ENCODE measurements at places on chromosomes 7 and 10.

GRCh38 chr10:97759158-97759887, 12.5 kb downstream of the SFRP5 start:
- DNase-seq: no peak

- DNase-seq: no peak
Measured at GRCh38 chr7:48274662-48275061, 103.4 kb downstream of the ABCA13 start.

GRCh38 chr7:107758667-107759066, 14.7 kb downstream of the CBLL1 start:
- DNase-seq: no peak

- DNase-seq: no peak
Measured at GRCh38 chr10:5711642-5712041, 27.0 kb downstream of the TASOR2 start.

DNA sequence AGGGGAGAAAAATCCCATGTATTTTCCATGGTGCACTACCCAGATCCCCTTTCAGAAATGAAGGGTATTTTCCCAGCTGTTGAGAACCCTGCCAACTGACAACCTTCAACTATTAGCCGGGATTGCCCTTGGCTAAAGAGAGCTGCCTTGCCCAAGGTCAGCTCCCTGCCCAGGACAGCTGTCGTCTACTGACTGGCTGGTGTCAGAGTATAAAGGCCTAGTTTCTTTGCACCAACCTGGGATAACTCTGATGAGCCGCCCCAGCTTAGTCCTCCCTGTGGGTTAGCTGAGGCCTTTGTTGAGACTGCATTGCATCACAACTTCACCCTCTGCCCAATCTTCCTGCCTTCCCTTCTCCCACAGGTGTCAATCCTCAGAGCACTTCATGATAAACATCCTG, 147.2 kb upstream of the RHEB start:
- no peak for DNase-seq

DNA sequence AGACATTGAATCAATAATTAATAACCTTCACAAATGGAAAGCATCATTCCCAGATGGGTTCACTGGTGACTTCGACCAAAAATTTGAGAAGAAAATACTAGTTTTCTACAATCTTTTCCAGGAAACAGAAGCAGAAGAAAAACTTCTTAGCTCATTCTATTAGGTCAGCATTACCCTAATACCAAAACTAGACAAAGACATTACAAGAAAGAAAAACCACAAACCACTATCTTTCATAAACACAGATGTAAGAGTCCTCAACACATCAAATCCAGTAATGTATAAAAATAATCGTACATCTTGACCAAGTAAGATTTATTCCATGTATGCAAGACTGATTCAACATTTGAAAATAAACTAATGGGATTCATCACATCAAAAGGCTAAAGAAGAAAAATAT, 64.0 kb upstream of the CDK1 start:
- DNase-seq: no peak

GRCh38 chr10:72429931-72430330, 75.2 kb upstream of the DNAJB12 start:
- DNase-seq: no peak

DNA sequence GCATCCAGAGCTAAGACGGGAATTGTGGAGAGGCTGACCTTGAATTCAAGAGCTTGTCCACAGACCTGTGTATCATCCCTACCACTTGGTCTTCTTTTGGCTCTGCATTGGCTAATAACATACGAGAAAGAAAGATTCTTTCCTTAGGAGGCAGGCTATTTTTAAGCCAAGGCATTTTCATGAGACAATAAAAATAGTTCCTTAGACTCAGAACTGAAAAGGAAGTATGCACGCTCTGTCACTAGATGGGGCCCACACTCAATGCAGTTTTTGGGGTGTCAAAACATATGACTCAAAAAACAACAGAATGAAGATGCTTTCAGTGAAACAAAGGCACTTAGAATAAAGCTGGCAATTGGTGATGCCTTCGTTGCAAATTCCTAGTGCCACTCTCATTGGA, 265.9 kb upstream of the DGKB start:
- no peak for DNase-seq

DNA sequence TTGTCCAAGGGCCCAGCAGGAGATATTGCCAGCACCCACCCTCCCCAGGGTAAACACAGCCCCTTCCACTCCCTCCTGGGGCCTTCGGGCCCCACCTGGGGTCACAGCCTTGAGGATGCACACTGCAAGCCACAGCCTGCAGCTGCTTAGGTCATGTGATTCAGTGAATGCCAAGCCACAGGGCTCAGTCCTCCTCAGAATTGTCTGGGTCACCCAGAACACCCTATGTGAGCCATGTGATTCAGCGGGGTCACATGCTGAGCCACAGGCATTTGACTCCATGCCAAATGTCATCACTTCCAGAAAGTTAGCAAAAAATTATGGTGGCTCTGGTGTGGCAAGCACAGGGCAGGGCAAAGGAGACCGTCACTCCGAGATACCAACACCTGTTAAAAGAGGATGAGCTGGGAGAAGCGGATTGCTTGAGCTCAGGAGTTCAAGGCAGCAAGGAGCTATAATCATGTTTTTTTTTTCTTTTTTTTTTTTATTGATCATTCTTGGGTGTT, 17.2 kb upstream of the PSAP start:
- peak; percentile 74 for DNase-seq

DNA sequence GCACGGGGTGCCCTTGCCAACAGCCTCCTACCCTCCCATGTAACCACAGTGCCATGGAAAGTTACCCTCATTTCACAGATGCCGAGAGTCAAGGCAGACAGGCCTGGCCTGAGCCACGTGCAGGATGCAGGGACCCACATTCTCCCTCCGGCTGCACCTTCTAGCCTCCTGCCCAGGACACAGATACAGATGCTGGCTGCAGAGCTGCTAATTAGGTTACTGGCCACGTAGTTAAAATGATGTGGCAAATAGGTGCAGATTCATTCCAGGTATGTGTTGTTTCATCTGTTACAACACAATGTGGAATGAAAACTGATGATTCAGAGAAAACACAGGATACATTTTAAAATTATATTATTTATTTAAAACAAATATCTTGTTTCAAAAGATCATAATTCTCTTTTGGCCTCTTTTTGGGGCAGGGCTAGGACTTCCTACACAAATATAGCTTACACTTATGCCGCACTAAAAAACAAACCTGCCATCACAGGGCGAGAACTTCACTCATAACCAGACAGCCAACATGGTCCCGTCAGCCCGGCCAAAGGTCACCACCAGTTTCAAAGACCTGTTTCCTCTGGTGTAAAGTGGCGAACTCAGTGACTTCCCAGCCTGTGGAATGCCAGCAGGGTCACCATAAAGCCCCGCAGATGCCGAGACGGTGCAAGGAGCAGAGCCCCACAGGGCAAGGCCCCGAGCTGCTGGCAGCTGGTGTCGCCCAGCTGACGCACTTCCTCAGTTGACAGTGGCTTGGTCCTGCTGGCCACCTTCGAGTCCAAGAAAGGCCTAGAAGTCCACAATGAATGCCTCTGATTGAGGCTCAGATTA, 83.5 kb downstream of the TNS3 start:
- no peak for DNase-seq

GRCh38 chr7:101377189-101377736, 14.6 kb downstream of the COL26A1 start:
- DNase-seq: no peak

- no peak for DNase-seq
Measured at GRCh38 chr10:102312683-102313082, 67.4 kb downstream of the GBF1 start.

DNA sequence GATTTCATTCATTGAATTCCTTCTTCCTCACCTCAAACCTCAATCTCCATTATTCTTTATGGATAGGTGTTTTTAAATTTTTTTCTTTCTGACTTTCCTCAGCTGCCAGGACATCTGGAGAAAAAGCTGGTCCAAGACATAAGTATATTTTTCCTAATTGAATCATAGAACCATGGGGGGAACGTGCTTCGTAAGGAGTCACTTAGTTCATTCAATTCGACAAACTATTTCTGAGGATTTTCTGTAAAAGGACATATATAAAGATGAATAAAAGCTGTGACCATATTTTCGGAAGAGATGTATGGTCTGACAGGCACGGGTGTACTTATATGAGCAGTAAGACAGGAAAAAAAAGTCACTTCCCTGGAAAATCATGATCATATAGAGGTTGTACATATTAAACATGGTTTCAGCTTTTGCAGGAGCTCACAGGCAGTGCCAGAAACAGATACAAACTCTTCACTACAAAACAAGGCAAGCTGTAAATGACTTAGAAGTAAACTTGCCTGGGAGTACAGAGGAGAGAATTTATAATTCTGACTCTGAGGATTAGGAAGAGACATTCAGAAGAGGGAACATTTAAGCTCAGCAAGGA, 88.2 kb upstream of the EGR2 start:
- DNase-seq: no peak

DNA sequence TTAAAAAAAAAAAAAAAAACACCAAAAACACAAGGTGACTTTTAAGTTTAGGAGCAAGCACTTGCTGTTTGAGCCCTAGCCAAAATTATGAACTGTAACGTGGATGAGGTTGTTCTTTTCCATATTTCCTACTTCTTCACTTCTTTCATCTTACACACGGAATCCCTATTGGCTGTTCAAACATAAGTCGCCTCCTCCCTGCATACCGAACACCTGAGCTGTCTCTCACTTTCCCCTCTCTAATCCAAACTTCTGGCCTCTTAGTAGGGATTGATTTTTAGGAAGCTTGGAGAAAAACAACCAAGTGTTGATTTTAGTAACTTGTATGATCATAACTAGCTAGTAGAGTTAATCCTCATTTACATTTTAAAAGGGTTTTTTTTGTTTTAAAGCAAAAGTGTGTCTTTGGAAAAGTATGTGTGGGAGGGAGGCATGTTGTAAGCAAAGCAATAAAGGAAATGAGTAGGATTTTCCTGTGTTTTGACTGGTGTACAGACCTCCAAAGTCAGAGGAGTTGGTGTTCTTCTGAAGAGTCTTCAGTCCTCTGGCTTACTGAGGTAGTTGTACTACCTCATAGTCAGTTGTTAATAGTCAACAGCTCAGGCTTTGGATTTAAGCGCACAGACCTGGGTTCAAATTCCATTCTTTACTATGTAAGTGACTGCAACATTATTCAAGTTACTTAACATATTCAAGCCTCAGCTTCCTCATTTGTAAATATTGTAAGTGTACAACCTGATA, 39.3 kb downstream of the RABGEF1 start:
- DNase-seq: no peak

- no peak for DNase-seq
Measured at GRCh38 chr10:103544657-103545310, 51.3 kb downstream of the NEURL1 start.

DNA sequence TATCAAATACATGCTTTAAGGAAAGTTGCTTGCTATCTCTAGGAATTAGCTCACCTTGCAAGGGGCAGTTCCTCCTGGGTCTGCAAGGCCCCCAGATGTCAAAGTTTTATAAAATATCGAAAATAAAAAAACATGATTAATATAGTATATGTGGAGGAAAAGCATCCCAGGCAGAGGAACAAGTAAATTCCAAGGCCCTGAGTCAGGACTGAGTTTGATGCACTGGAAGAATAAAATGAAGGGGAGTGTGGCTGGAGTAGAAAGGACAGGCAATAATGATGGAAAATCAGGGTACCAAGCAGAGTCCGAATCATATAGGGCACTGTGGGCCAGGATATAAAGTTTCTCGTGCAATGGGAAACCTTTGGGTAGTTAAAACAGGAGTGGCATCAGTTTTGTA, 112.4 kb upstream of the EEPD1 start:
- no peak for DNase-seq

DNA sequence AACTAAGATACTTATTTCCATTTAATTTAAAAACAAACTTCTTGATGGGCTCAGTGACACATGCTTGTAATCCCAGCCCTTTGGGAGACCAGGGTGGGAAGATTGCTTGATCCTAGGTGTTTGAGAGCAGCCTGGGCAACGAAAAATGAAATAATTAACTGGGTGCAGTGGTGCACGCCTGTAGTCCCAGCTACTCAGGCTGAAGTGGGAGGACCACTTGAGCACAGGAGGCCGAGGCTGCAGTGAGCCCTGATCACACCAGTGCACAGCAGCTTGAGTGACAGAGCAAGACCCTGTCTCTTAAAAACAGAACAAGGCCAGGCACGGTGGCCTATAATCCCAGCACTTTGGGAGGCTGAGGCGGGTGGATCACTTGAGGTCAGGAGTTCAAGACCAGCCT, 37.4 kb downstream of the AVL9 start:
- no peak for DNase-seq

- no peak for DNase-seq
Measured at GRCh38 chr7:104179178-104179577, 28.6 kb downstream of the ORC5 start.

DNA sequence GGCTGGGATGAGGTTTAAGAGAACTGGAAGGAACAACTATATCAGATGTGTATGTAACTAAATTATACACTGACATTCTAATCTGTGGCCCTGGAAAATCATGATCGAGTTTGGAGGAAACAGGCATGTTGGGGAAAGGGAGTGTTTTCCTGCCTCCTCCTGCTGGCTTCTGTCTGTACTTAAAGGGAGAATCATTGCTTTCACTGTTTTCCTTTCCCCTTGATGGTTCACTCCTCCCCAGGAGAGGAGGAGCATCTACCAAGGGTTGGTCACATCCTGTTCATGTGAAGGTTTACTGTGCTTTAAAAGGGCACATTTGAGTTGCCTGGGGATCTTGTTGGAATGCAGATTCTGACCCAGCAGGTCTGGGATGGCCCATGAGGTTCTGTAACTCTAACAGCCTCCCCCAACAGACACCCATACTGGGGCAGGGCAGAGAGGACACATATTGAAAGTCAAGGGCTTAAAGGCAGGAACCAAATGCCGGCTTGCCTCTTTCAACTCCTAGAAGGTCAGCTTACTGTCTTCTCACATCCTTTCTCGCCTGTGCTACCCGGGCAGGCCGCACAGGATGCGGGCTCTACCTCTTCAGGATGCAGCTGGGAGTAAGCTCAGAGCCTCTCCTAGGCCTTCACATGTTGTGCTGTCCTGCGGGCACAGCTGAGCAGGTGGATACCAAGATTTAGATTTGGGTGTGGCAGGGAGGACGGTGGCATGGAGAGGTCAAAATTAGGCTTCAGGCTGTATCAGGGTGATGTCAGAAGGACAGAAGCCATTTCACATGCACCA, 694.8 kb downstream of the KCNMA1 start:
- DNase-seq: no peak

GRCh38 chr10:8407501-8408021, 353.1 kb downstream of the GATA3 start:
- no peak for DNase-seq
